ENCODE measurements at places on chromosomes 7 and 10. TPM values are rescaled to one million over a fixed set of nuclear protein-coding genes. Genes with fewer than 3 reads are reported as not detected.

Gene RARRES2
- total RNA-seq = 0.32 TPM

Gene GPC2
- 0.52 TPM for total RNA-seq

Gene TMEM229A
- total RNA-seq = not detected

Gene MAGI2
- 22.2 TPM for total RNA-seq

Gene CCDC3
- 2.2 TPM for total RNA-seq

Gene PAOX
- total RNA-seq = 4.2 TPM

Gene TMEM236
- total RNA-seq = 0.22 TPM

Gene RALA
- 22.3 TPM for total RNA-seq

Measured in articular chondrocyte of knee joint (primary cell).